CD4-positive, alpha-beta T cell (primary cell): ENCODE measurements at places on chromosomes 5 and 9.

DNA sequence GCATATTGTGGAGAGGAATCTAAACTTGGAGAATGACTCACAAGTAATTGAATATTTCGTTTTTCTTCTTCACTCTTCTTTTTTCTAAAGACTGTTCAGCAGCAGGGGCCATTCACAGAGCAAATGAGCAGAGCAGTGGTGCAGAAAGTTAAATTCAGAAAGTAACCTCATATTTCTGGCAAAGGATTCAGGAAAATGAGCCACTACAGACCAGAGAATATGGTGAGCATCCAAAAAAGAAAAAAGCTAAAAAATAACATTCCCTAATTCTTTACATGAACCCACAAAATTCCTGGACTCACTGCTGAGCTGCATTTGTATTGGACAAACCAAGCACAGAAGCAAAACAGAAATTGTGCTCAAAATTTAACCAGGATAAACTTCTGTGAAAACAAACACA, 1486.8 kb upstream of the C9orf72 start:
- no peak for DNase-seq

DNA sequence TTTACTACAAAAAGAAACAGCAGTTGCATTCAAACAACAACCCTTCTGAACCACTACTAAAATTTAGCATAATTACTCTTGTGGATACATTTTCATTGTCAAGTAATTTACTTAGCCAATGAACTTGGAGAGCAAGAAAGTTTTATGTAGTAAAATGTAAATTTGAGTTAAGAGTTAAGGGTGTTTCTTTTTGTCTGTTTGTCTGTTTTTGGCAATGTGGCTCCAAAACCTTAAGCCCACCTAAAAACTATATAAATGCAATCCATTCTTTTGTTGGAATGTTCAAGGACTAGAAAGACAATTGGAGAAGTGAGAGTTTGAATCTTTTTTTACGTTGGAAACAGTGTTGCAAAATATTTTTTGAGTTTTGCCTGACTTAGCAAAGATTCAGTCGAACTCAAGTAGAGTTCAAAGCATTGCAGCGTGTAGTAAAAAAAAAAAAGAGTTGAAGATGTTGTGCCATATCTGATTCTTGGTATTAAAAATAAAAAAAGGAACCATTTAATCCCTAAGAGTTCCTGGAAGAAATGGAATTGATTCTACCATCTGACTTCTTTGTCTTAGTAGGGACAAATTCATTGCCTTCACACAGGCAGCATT, 867 bp downstream of the SYK start:
- no peak for DNase-seq

GRCh38 chr9:69671879-69672595, at the start of gene APBA1:
Gene APBA1, minus strand, starts transcription at chr9:69672371.
- peak; percentile 21 for DNase-seq

DNA sequence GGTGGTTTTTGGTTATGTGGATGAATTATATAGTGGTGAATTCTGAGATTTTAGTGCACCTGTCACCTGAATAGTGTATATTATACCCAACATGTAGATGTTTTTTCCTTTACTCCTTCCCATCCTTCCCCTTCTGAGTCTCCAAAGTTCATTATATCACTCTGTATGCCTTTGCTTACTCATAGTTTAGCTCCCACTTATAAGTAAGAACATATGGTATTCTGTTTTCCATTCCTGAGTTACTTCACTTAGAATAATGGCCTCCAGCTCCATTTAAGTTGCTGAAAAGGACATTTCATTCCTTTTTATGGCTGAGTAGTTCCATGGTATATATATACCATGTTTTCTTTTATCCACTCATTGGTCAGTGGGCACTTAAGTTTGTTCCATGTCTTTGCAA, 161.6 kb upstream of the CD180 start:
- no peak for DNase-seq

GRCh38 chr5:98301547-98301946, 471.9 kb upstream of the RGMB start:
- no peak for DNase-seq

DNA sequence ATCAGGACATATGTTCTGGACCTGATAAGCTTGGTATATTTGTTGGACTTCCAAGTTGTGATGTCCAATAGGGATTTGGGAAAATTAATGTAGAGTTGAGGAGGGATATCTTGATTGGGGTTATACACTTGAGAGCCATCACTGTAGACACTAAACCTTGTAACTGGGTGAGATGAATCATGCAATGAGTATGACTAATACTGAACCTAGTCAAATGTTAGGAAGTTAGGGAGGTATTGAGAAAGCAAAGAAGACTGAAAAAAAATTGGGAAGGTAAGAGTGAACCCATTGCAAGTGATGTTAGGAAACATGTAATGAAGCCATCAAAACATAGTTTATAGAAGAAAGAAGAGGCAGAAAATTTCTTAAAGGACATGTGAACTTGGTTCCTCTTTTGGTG, 668.4 kb upstream of the CDH9 start:
- no peak for DNase-seq

GRCh38 chr9:69388596-69388995, 63.6 kb downstream of the ENTREP1 start:
- no peak for DNase-seq

- DNase-seq: no peak
Observed at GRCh38 chr5:96729156-96729555, 67.0 kb downstream of the CAST start.

GRCh38 chr5:524234-524972, at the start of gene SLC9A3:
Gene SLC9A3, minus strand, starts transcription at chr5:524449.
- no peak for DNase-seq

- no peak for DNase-seq
Observed at GRCh38 chr5:130280528-130281217, 376.4 kb downstream of the CHSY3 start.
